ENCODE measurements at places on chromosomes 7 and 10.

GRCh38 chr10:33880291-33880690 lies 545.8 kb upstream of the NRP1 start:
- no peak for DNase-seq

DNA sequence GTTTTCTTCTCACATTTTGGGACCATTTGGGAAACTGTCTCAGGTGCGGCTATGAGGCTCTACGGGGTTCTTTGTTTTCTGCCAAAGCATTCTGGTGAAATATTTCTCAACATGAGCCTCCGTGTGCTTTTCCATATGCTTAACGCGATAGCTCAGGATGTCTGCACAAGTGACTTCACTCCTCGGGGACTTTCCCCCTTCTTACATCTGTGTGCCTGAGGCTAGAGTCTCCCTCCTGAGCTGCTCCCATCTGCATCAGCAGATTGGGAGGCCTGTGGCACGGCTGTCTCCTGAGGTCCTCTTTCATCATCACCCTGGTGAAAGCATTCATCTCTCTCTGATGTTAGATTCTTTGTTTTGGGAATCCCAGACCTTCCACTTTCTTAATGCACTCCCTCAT lies 1190.9 kb downstream of the TYW1 start:
- no peak for DNase-seq

- DNase-seq = no peak
Measured at GRCh38 chr10:31586723-31587638, 268.0 kb downstream of the ZEB1 start.

GRCh38 chr10:124348801-124349200 lies 69.9 kb downstream of the OAT start:
- DNase-seq = no peak

DNA sequence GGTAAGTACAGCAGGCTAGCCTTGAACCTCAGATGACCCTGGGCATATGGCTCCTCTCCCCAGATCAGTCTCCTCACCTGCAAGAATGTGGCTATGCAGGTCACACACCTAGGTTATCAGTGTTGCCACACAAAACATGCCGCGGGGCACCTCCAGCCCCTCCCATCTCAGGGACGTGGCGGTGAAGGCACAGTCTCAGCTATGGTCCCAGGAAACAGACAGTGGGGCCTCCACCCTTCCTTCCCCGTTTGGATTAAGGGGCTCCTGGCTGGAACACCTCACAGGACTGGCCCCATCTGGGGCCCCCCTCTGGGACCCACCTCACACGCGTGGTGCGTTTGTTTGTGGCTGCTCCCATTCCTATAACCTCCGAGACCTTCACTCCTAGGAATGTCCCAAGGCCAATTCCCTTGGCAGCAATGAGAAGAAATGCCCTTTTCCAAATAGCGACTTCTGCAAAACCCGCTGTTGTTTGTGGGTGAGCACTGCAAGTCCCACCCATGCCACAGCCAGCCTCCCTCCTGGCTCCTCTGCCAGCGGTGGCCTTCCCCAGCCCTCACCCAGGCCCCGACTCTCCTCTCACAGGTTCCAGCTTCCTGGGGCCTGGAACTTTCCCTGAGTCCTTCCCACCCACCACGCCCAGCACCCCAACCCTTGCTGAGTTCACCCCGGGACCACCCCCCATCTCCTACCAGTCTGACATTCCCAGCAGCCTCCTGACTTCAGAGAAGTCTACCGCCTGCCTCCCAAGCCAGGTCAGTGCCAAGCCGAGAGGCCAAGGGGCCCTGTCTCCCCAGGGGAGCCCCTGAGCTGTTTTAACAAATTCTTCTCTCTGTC lies 17.1 kb downstream of the ZMIZ2 start:
- DNase-seq = no peak

DNA sequence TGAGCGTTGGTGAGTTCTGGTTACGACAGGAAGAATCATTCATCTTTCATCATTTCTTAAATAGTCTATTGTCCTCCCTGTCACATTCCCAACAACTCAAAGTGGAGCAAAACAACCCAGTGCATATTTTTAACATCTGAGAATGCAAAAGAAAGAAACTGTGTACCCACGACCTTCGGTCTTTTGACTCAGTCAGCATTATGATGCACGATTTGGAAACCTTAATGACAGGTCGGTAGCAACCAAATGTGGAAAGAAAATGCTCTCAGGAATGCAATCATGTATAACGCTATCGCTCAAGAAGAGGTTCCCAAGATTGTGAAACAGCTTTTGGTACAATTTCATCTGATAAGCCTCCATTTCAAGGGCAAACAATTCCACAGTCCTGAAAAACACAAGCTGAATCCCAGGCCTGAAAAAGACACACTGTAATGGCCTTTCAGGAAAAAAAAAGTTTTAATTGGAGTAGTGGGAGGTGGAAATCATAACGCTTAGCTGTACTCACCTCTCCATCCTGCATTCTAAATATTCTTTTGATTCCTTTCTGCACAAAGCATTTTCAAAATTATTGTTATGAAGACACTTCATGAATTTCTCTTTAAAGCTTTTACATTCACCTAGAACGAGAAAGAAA lies 2.6 kb downstream of the COX19 start:
- DNase-seq = no peak

- DNase-seq = no peak
Measured at GRCh38 chr7:155698633-155699032, 54.2 kb downstream of the RBM33 start.

DNA sequence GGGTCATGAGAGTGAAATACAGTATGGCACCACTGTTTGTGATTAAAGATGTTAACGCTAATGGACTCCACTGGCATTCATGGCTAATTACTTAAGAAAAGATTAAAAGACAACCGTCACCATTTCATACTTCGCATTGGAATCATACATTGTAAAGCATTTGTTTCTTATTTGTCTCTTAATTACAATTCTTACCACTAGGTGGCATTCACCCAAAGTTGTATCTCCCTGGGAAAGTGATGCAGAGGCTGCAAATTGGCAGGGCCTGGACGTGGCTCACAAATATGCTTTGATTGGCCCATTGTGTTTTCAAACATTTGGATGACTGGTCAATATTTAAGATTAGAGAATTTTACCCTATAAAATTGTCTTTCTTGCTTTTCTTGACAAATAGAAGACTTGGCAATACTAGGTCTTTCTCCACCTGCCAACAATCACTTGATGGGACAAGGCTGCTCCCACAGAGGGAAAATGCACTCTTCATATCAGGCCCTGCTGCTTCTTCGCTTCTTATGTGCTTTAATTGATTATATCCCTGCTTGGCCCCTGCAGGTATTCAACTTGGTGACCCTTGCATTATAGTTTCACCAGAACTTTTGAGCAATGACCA lies 72.1 kb upstream of the STARD3NL start:
- DNase-seq = peak; percentile 63

- DNase-seq = no peak
Measured at GRCh38 chr7:104963378-104963990, 50.5 kb upstream of the KMT2E start.

DNA sequence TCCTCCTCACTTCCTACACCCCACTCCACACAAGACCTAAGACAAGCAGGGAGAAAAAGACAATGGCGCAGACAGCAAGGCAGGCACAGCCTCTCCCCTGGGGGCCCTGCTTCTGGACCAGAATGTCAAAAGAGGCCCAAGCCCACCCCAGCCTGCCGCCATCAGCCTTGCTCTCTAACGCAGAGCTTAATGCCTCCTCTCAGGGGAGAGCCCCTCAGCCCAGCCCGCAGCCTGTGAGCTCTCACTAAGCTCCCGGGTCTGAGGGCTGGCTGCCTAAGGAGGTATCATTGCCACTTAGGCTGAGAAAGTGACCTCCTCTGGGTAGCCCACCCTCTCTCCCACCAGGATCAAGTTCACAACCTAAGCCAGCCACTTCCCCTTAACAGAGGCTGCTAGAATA lies 16.7 kb downstream of the SLIT1 start:
- no peak for DNase-seq

GRCh38 chr7:47890606-47891005 lies 57.7 kb downstream of the PKD1L1 start:
- no peak for DNase-seq

DNA sequence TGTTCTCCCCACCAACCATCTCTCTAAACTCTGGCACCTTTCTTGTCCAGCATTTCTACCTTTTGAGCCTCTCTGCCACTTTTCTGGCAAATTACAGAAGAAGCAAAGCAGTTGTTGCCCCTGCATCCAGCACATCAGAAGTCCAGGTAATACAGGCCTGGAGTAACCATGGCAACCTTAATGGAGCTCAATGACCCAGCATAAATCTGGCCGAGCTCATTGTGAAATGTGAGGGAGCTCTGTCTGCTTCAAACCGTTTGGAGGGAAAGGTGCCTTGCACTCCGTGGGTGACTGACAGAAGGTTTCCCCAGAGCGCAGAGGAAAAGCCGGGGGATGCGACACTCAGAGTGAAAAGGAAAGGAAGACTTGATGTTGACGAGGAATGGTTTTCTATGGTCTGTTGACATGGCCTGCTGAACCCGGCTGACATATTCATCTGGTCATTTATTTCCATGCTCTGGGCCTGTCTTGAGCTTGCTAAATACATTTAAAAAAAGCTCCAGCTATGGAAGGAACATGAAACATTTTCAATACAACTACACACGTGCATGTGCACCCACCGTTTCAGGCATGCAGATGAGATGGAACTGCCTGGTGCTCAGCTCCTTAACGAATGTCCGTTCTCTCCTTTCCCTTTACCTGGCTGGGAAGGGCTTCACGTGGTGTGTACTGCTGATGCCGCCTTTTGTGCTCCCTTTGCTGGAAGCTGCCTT lies 74.9 kb downstream of the ADRA2A start:
- DNase-seq = no peak

DNA sequence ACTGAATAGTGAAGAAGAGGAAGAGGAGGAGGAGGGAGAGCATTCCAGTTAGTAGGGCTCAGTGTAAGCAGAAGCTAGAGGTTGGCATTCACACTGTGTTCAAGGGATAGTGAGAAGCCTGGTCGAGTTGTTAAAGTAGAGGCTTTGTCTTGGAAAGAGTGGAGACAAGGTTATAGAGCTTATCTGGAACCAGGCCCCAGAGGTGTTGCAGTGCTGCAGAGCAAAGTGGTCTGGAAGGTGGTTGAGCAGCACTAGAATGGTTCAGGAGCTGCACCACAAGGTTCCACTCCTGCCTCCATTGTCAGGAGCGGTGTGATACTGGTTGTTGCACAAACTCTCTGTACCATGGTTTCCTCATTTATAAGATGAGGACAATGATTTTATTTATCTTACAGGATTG lies 8.8 kb upstream of the PCGF5 start:
- DNase-seq = no peak

- DNase-seq = no peak
Measured at GRCh38 chr10:21069278-21069677, 172.2 kb upstream of the NEBL start.

- peak; percentile 62 for DNase-seq
Measured at GRCh38 chr7:48168159-48168558, 3.1 kb upstream of the ABCA13 start.

- DNase-seq = no peak
Measured at GRCh38 chr7:134444961-134445315, 14.0 kb downstream of the AKR1B1 start.

DNA sequence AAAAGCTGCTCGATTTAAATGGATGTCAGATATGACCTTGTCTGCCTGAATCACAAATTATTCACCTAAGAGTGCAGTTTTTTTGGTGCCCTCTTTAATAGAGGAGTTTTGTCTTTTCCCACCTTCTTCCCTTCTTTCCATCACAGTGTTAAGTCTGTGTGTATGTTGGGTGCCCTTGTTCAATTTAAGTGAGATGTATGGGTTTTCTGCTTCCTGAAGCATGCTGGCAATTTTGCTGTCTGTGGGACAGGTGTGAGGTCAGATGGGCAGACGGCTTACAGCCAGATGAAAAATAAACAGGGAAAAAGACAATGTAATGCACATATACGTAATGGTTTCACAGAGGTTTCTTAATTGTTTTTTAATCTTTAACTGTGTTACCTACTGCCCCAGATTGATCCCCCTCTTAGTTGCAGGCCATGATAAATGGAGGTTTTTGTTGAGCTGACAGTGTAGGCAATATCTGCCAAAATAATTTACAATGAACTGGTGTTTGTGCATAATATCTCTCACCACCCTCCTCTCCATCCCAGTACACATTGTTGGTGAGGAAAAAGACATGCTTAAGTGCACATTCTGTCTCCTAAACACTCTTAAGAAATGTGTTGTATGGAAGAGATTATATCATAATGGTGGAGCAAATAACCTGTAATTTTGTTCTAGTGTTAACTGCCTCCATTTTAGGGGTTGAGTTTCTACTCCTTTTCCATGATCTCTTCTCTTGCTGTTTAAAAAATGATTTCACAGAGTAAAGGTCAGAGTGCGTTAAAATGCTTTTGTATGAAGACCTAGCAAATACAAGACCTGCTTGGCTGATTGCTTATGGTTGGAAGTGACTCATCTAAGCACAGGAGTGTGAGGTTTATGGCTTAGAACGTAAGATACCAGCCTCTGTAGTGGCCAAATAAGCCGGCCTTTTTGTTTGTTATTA lies 123.9 kb downstream of the LRRC4 start:
- peak; percentile 80 for DNase-seq

- DNase-seq = no peak
Measured at GRCh38 chr7:98134420-98135228, 28.0 kb downstream of the LMTK2 start.

DNA sequence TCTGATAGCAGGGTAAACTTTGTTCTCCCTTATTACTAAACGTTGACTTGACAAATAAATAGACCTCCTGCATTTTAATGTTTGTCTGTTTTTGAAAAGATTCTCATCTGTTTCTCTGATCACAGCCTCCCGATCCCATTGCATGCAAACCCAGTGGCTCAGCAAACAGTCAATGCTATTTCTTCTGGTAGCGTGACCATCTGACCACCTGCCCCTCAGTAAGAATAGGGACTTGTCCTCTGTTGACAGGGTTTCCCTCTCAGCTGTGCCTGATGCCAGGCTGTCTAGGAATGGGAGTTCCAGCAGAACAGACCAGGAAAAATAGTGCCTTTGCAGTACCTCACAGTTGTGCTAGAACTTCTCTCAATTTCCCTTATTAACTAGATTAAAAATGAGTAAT lies 40.7 kb upstream of the EBLN1 start:
- DNase-seq = no peak

DNA sequence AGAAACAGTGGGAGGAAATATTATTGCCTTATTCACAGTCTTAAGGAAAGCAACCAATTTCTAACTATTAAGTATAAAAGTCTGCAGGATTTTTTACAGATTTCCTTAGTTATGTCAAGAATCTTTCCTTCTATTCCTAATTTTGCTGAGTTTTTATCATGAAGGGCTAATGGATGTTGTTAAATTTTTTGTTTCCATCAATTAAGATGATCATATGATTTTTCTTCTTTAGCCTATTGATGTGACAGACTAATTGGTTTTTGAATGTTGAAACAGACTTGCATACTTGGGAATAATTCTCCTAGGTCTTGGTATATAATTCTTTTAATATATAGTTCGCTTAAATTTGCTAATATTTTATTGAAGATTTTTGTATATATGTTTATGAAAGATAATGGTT lies 569.1 kb upstream of the KCND2 start:
- DNase-seq = peak; percentile 18

- peak; percentile 79 for DNase-seq
Measured at GRCh38 chr10:85642421-85643170, 724.0 kb downstream of the GRID1 start.

- DNase-seq = no peak
Measured at GRCh38 chr10:43867113-43867512, 218.4 kb upstream of the ZNF32 start.

- DNase-seq = peak; percentile 57
Measured at GRCh38 chr10:27998178-27998953, 513 bp downstream of the ODAD2 start.

GRCh38 chr10:28906934-28907333 lies 229.6 kb downstream of the BAMBI start:
- DNase-seq = no peak

GRCh38 chr7:3732395-3733005 lies 431.4 kb downstream of the SDK1 start:
- no peak for DNase-seq

GRCh38 chr7:4775848-4776623 lies 613 bp downstream of the AP5Z1 start:
- DNase-seq = peak; percentile 40

GRCh38 chr10:117334066-117334465 lies 41.2 kb downstream of the PDZD8 start:
- peak; percentile 40 for DNase-seq

All from astrocyte of the spinal cord (primary cell).